ENCODE measurements at places on chromosomes 7 and 10. TPM values are rescaled to one million over a fixed set of nuclear protein-coding genes. Genes with fewer than 3 reads are reported as not detected.

Gene ZWINT
- 1.6 TPM for total RNA-seq

- no peak for DNase-seq
Observed at GRCh38 chr7:608954-609353, 89.3 kb upstream of the PDGFA start.

Gene ZNF804B
- not detected for total RNA-seq

Gene DGKI
- 19.1 TPM for total RNA-seq

DNA sequence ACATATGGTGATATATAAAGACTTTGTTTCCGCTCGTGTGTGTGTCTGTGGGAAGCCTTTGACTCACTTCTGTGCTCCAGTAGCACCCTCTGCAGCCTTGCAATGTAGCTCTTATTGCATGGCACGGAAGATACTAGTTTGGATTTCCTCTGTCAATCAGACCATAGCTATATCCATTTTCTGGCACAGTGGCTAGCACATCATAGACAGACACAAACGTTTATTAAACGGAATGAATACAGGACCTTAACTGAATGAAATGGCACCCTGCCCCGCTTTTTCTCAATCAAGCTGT is 124.0 kb upstream of the PTPN20 start:
- DNase-seq = no peak

DNA sequence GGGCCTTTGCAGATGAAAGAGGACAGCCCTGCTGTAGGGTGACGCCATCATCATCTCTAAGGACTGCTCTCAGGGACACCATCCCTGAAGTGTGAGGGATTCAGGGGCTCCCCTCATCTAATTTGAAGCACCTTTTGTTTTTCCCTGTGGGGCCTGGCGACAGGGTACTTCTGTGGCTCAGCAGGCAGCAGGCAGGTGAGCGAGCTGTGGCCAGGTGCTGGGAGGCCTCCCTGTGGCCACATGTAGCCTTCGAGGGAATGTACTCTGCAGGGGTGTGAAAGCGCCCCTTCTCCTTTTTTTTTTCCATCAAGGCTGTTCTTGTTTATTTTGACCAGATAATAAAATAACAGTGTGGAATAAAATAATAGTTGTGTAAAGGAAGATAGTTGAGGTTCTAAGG is 118.2 kb upstream of the DPP6 start:
- no peak for DNase-seq

- peak; percentile 18 for DNase-seq
Observed at GRCh38 chr7:101550641-101551541, 78.2 kb downstream of the MYL10 start.

DNA sequence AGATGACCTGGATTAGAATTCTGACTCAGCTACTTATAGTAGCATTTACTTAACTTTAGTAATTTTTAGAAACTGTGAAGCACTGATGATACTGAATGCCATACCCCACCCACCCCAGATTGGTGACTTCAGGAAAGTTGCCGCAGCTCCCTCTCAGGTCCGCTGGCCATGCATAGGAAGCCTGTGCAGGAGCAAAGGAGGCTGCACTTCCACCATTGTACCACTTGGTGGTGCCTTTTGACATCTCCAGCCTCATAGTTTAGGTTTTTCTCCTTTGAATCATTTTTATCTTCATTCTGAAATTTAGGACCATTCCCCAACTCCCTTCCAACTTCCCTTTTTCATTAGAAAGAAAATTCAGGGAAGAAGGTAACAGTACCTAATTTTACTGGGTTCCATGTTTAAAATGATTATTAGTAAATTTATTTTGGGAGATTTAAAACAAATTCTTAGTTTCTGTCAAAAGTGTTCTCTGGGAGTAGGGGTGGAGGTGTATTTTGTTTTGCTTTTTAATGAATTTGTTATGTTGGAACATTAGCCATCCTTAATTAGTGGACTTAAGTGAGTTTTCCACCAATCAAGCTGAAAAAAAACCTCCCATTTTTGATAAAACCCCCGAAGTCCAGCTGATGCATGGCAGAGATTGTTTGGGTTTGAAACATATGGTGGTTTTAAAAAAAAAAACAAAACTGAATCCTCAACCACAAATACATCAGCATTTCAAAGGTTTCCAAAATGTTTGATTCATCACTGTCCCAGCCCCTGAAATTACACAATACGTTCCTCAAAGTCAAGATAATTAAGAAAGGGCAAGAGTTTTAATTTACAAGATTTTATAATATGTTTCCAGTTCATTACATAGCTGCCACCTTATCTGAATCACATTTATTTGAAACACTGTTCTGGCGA is 109.6 kb downstream of the WNT2 start:
- peak; percentile 60 for DNase-seq

Gene SPDYE11
- total RNA-seq = not detected

- DNase-seq = no peak
Observed at GRCh38 chr7:43890468-43890867, 15.9 kb downstream of the URGCP start.

DNA sequence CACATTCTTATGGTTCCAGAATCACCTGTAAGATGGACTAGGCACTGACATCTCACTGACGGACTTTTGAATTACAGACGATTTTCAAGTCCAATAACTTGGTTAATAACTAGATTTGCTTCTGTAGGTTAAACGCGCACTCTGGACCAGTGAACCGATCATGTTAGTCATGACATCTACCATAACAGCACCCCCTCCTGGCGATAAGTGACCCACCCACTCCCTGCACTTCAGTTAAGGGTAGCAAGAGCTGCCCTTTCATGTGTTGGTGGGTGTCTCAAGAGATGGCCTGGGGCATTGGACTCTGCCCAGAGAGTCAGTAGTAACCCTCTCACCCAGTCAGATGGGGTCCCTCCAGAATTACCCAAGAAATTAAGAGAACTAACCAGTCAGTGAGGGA is 12.9 kb downstream of the GRM8 start:
- DNase-seq = no peak

DNA sequence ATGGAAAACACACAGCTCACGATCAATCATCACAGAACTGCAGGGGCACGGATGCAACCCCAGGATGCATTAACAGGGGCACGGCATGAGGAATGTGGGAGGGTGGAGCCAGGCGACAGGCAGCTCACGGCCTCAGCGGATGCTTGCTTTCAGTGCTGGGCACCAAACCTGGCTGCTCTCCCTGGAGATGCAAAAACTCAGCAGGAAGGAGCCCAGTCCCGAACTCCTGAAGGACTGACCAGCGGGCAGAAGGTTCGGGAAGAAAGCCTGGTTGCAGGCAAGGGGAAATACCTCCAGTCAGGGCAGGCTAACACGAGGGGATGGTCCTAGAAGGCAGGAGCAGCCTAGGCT is 66.8 kb downstream of the CHST15 start:
- no peak for DNase-seq

GRCh38 chr10:43436291-43437140 is at the start of gene ZNF487:
TSS of gene ZNF487 (plus strand) at chr10:43437111. CDS start at chr10:43475814, 38,703 bp downstream.
- DNase-seq = peak; percentile 91

Gene NKX1-2
- total RNA-seq = not detected

DNA sequence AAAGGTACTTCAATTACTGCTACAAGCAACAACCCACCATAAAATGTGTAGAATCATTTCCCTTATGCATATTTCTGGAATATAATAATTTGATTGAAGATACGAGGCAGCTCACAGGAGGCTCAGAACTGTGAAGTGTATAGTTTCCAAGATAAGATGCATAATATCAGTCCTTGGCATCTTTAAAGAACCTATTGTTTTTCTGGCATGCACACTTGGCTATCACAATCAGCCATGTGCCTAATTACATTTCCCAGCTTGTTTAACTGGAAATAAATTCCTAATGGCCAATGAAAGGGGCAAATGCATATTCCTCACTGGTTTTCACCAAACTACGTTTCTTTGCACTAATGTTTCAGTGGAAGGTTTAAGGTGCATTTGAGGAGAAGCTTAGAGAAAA is 83.4 kb upstream of the LRRC18 start:
- no peak for DNase-seq

DNA sequence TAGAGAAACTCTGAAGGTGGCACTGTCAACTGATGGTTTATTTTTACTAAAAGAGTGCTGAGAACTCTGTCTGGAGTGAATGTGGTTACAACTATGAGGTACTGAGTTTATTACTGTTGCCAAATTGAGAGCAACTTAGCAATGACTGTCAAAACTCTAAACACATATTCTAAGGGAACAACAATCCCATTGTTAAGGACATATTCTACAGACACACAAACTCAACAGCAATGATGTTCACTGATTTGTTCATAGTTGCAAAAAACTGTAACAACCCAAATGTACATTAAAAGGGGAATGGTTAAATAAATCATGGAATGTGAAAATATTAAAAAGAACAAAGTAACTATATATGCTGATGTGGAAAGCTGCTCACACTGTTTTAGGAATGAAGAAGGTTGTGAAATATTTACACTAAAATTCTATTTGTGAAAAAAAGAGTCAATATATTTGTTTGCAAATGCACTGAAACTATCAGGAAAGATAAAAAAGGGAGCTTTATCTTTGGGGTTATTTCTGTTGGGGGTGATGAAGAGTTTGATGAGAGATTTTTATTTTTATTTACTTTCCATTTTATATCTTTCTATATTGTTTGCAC is 12.9 kb downstream of the PON2 start:
- DNase-seq = no peak

Gene RBP3
- total RNA-seq = not detected

DNA sequence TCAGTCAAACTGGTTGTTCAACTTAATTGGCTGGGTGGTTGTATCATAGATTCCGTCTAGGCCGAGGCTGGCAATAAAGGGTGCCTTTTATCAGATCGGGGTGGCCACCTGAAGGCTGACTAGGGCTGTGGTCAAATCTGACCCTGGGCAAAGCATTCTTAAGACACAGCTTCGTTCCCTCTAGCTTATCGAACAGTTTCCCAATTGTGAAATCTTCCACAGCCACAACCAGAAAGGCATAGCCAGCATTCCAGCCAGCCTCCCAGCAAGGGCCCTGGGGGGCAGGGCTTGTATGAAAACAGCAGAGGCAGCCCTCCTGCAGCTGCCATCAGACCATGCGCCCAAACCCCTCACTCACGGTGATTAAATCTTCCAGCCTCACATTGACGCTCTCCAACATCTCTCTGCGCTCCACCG is 42.5 kb upstream of the TMEM213 start:
- DNase-seq = no peak

Gene GALNT11
- total RNA-seq = 24.5 TPM

DNA sequence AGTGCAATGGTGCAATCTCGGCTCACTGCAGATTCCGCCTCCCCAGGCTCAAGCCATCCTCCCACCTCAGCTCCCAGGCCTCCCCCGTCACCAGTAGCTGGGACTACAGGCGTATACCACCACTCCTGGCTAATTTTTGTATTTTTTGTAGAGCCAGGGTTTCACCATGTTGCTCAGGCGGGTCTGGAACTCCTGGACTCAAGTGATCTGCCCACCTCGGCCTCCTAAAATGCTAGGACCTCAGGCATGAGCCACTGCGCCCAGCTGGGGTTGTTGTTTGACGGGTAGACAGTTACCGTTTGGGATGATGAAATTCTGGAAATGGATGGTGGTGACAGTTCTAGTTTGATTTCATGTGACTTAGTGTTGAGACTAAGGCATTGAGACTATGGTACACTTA is 15.3 kb downstream of the CALML3 start:
- no peak for DNase-seq

- DNase-seq = no peak
Observed at GRCh38 chr7:33108554-33109004, 625 bp downstream of the RP9 start.

DNA sequence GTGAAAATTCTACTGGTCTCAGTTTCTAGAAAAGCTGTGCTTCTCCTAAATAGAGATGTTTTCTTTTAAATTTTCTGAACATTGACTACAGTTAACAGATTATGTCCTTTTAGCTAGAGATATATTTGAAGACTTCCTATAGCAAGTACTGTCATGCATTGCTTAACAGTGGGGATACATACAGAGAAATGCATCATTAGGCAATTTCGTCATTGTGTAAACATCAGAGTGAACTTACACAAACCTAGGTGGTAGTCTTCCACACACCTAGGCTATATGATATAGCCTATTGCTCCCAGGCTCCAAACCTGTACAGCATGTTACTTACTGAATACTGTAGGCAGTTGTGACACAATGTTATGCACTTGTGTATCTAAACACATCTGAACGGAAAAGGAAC is 28.5 kb downstream of the PIK3CG start:
- no peak for DNase-seq

Gene NFE2L3
- 1.7 TPM for total RNA-seq

DNA sequence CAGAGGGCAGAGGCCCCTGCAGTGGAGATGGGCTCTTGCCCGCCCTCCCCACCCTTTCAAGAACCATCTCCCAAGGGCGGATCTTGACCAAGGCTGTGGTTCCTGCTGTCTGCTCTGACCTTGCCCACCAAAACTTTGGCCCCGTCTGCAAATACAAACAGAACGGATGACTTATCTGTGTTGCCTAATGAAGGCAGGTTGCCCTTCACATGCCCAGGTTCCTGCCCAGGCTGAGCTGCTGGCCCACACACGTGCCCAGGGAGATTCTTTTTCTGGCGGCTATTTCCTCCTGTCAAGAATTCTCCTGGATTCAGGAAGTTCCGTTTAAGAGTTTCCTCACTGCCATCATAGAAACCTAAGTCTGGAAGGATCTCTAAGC is 78.3 kb downstream of the PROSER2 start:
- DNase-seq = no peak

Gene ZNF488
- total RNA-seq = not detected

Gene PNLIPRP1
- not detected for total RNA-seq

DNA sequence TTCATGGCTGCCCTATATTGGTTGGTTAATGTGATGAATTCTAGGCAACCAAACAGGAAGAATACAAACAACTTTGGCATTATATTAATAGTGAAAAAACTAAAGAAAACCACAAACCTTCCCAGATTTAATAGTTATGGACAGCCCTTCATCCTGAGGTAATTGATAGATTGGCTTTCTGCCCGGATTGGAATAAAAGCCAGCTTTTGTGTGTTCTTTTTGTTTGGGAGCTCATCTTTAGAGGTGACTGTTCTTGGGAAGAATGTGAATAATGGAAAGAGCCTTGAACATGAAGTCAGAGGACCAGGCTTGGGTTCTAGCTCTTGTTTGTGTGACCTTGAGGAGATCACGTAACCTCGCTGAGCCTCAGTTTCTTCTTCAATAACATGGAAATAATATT is 92.3 kb downstream of the VTI1A start:
- DNase-seq = no peak

DNA sequence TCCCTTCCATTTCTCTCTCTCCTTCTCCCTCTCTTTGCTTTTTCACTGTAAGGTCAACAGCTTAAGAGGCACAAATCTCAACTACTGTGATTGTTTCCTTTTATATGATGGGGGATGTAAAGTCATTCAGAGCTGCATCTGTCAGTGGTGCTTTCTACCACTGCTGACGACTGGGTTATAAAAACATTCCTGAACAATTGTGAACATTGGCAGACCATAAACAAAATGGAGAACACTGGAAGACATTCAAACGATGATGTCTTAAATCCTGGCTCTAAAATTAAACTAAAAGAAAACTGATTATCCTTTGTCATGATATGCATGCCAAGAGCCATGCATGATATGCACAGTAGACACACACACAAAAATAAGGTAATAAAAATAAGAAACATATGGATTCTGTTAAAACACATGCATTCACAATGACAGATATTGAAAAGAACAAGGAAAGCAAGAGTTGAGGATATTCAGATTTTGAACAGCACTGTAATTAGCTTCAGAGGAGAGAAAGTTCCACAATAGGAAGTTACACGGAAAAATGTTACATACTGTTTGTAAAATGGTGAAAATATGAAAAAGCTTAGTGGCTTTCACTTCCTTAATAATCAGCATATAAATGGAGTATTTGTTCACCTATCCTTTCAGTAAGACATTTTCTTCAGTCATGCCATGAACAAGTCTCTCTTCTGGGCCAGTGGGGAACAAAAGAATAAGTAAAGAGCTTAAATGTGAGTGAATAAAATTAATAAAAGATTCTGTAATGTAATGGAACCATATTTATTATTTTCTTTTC is 89.2 kb downstream of the RNLS start:
- no peak for DNase-seq

All from left cardiac atrium (tissue), 4 donors.